GM20000 (cell line): ENCODE measurements at places on chromosomes 1 and 21.

- DNase-seq, result no peak
These were observed 94.6 kb downstream of the ATP6V1G3 start for GRCh38 chr1:198445872-198446271.

DNA sequence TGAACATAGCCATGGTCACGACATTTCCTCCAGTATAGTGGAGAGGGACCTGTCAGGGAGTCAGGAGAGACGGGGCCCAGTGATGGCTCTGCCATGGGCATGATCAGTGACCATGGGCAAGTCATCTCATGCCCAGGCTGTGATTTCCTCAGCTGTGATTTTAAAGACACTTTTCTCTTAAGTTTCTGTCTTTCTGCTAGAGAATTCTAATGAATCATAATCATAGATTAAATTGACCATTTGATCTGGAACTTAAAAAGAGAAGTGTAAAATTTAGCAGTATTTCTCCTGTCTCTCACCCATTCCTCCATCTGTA is 112.7 kb downstream of the USP25 start:
- no peak for DNase-seq

DNA sequence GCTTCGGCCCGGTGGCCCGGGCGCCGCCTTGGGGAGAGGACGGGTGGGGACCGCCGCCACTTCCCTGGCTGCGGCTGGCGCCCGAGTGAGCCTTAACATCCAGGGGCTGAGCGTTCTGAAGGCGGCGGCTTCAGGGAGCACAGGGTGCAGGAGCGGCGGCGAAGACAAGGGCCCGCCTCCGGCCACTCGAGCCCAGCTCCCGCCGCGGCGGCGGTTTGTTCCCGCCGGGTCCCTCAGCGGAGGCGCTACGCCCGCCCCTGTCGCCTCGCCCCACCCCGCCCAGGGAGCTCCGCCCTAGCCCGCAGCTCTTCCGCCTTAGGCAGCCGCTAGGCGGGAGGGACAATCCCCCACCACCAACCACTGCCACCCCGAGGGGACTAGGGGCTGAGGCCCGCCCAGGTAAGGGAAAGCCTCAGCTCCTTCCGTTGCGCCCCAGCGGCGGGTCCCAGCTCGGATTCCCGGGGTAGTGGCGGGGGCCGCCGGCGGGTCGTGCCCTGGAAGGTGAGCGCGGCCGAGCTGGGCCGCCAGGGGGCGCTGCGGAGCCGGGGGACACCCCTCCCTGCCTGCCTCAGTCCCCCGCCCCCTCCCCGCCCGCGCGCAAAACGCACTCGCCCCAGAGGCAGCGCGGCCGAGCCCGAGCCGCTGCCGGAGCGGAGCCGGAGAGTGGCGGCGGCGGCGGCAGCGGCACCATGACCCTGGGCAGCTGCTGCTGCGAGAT is at the start of gene FOXD2:
TSS of gene FOXD2 (plus strand) at position 598 of the 718 bp plus-strand sequence. CDS start at position 690, 92 bp downstream.
- DNase-seq, result peak; percentile 99

- no peak for DNase-seq
These were observed 20.0 kb upstream of the ZNF326 start for GRCh38 chr1:89974696-89975470.

DNA sequence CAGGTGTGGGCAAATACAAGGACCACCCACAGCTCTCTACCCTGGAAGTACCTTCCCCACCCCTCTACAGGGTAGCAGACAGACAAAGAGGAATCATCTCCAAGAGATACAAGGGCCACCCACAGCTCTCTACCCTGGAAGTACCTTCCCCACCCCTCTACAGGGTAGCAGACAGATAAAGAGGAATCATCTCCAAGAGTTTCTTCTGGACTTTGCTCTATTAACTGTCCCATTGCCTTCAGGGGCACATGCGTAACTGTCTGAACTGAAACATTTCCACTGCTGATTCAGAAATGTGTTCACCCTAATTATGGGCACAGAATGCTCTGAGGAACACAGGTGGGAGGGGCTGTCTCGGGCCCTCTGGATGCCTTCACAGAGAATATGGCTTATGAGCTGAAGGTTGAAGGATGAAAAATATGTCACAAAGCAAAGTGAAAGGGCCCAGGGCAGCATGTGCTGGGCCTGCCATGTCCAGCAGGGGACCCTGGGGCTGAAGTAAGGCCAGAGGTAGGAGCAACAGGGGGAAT is 43.9 kb downstream of the ZNF281 start:
- no peak for DNase-seq

- DNase-seq, result no peak
These were observed 9.5 kb downstream of the COL16A1 start for GRCh38 chr1:31694069-31694963.

- DNase-seq, result no peak
These were observed 387.9 kb downstream of the MATN1 start for GRCh38 chr1:30335389-30335996.

- DNase-seq, result no peak
These were observed 184.4 kb downstream of the MRPL39 start for GRCh38 chr21:25422610-25423608.
